Left cardiac atrium (tissue), 4 donors: ENCODE measurements at places on chromosomes 12 and 14. TPM values are rescaled to one million over a fixed set of nuclear protein-coding genes. Genes with fewer than 3 reads are reported as not detected.
A peak's percentile ranks its signal among the peaks of the same experiment; 100 is the strongest.

- no peak for DNase-seq
These were observed 181.2 kb downstream of the EMP1 start for GRCh38 chr12:13377698-13378097.

Gene NRXN3
- 1.9 TPM for total RNA-seq

- DNase-seq = no peak
These were observed 378.7 kb upstream of the KITLG start for GRCh38 chr12:88958946-88959345.

DNA sequence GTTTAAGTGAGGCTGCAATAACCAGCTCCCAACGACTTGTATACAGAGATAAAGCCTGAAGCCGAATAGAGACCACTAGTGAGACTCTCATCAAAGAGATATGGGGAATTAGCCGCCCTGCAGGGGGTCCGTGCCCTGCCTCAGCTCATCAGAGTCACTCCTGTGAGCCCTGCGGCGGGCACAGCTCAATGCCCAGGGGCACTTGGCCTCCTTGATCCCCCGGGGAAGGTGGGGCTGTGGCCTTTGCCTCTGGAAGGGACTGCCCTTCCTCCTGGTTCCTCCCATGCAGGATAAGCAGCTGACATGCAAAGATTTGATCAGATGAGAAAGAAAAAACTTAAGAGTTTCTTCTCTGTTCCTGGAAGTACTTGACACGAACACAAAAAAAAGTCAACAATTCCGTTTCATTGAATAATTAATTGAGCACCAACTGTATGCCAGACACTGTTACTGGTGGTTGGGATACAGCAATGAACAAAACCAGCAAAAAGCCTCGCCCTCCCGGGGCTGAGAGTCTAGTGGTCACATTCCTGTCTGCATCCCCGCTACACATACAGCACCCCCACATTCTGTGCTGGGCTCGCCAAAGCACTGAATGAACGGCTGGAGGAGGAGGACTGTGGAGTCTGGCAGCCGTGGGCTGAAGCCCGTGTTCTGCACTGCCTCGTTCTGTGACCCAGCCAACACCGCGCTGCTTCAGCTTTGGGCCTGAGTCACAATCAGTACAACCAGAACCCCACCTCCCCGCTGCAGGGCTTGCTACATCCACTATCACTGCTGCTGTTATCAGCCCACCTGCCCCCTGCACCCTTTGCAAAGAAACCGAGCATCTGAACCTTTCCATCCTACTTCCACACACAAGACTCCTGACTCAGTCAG, 10.3 kb downstream of the TTC7B start:
- DNase-seq = peak; percentile 70

Gene OR6C1
- total RNA-seq = not detected

GRCh38 chr14:89748004-89748403, 206.5 kb downstream of the EFCAB11 start:
- no peak for DNase-seq

DNA sequence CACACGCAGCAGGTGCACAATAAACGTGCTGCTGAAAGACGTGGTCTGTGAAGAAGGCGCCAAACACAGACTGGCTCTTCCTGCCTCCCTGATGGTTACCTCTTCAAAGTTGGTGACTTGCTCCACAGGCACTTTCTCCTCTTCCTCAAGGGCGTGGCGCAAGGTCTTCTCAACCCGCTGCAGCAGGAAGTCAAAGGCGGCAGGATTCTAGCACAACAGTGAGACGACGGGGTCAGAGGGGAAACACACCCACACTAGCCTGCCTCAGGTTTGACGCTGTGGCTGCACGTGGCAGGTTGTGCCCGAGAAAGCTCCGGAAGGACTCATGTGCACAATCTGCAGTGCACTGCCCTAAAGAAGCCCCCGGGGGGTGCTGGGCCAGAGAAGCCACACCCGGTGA, 15.0 kb downstream of the POLE start:
- DNase-seq = no peak

DNA sequence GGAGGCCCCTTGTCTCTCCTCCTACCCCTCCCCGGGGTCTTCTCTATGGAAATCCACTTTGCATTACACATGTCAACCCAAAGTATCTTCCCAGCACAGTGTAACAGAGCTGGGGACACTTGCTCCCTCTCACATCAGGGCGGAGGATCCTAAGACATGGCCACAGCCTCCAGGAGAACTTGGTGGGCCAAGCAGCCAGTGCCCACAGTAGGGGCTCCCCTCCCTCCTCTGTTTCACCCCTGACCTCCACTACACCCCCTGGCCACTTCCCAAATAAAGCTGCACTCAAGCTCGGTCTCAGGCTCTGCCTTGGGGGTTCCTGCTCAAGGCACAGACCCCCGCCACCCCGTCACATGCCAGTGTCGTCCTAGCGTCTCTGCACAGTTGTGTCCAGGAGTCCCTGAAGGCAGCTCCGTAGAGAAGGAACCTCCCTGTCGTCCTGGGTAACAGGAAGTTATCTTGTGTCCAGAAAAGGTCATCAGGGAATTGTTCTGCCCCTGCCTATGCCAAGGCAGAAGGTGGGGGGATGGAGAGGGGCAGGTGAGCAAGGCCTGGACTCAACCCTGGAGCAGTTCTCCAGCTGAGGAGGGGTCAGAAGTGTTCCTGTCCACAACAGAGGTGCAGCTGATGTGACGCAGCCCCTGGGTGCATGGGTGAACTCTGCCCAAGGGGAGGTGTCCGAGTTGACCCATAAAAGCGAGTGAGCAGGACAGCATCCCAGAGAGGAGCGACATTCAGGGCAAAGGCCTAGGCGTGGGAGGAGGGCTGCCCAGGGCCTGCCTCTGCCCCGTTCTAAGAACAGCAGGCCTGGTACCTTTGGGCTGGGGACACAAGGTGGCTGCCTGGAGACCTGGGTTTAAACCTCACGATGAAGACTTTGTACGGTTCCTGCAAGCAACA, 25.5 kb downstream of the DIO3 start:
- DNase-seq = no peak

Gene RFLNA
- 0.52 TPM for total RNA-seq

GRCh38 chr14:55332654-55333570, 61.7 kb downstream of the FBXO34 start:
- DNase-seq = no peak

DNA sequence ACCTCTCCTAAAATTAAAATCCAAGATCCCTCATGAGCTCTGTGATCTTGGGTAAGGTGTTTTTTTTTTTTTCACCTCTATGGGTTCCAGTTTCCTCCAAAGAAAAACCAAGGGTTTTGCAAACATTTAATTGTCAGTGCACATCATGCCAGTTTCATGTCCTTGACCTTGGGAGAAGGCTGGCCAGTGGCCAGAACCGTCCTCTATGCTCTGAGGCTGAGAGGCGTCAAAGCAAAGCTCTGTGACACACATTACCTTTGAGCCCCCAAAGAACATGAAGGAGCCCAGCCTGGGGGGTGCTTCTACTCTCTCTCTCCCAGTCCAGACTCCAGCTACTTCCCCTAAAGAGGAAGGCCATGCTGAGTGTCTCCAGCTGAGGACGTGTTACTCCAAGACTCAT, 145.5 kb upstream of the TMEM132C start:
- DNase-seq = no peak

DNA sequence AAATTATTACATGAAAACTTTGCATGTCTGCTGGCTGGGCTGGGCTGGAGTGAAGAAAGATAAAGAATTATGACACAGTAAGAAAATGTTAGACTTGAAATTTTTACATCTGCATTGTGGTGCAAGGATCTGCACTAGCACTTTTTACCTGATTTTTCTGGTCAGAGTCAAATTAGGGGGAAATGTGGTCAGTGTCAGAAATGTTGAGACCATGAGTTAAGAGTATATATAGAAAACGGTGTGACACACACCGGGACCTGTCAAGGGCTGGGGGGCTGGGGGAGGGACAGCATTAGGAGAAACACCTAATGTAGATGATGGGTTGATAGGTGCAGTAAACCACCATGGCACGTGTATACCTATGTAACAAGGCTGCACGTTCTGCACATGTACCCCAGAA, 90.3 kb downstream of the IGF1 start:
- no peak for DNase-seq

Gene C1RL
- 29.8 TPM for total RNA-seq

GRCh38 chr14:106134886-106135285, 608.5 kb downstream of the TMEM121 start:
- DNase-seq = no peak

DNA sequence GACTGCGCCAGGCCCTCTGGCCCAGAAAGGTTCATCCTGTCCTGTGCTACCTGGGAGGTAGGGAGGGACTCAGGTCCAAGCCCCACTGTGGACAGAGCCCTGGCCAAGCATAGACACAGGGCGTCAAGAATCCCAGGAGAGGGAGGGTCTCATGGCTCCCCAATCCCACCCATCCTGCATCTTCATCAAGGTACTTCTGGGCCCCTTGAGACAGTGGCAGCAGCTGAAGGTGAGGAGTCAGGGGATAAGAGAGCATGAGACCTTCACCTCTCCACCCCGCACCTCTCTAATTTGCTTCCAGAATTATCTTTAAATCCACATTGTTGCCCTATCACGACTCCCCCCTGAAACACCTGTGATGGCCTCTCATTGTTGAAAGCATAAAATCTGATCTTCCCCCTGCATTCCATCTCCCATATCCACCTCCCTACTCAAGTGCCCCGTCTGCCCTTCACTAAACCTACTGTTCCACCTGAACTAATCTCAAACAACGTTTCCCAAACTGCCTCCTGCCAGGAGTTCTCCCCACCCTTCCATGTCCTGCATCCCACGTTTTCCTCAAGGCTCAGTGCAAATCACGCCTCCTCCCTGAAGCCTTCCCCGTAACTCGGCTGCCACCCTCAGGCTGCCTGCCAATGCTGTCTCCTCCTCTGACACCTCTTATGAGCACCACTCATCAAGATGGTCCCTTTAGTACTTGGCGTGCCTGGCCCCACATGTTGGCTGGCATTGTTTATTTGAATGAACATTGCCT, 27.1 kb downstream of the KRT18 start:
- peak; percentile 43 for DNase-seq

DNA sequence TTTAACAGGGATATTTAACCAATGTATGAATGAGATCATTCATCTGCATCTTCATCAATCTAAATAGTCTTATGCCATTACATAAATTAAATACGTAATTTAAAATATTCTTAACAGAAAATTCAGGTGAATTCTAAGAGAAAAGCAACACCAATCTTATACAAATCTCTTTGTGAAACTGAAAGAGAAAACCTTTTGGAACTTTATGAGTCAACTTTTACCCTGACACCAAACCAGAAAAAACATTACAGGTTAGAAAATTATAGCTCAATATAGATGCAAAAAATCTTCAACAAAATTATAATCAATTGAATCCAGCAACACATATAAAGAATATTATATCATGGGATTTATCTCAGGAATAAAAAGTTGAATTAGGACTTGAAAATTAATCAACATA, 3.4 kb downstream of the GLIPR1L1 start:
- DNase-seq = no peak

Gene KRT74
- not detected for total RNA-seq

- DNase-seq = no peak
These were observed 201.7 kb downstream of the STXBP6 start for GRCh38 chr14:24848102-24848790.

- no peak for DNase-seq
These were observed 27.3 kb downstream of the FRS2 start for GRCh38 chr12:69497308-69498026.

GRCh38 chr14:50823762-50824636, 7.0 kb downstream of the NIN start:
- DNase-seq = no peak

DNA sequence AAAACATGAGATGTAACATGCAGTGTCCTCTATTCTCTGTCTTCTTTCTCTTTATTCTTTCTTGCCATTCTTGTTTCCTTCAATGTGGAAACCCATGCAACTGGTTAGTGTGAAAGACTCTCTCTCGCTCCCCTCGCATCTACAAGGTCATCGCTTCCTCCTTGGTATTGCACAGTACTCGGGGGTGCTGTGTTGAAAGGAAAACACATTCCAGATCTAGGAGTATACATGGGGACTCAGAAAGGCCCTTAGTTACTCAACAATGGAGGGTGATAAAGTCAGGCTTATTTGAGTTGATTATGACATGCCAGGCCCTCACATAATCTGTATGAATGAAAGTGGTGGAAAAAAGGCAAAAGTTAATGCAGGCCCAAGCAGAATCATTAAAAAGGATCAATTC, 75.5 kb upstream of the OVCH1 start:
- DNase-seq = no peak

GRCh38 chr12:102474438-102475064, 5.8 kb downstream of the IGF1 start:
- DNase-seq = no peak

GRCh38 chr12:87828382-87828973, 200.7 kb downstream of the C12orf50 start:
- no peak for DNase-seq

DNA sequence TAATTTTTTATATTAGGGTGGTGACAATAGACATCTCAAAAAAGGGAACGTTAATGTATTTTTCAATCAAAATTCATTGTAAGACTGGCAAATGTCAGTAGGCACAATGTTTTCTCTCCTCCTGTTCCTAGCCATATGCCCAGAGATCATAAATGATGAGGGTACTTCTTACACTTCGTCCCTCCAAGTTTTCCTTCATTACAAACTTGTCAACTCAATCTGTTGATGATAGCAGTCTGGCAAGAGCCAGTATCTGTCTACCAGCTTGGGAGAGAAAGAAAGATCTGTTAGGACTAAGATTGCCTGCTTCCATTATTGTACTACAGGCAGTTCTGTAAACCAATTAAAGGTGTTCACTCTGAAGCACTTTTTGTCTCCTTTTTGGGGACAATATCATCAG, 130.9 kb upstream of the DAAM1 start:
- DNase-seq = no peak

DNA sequence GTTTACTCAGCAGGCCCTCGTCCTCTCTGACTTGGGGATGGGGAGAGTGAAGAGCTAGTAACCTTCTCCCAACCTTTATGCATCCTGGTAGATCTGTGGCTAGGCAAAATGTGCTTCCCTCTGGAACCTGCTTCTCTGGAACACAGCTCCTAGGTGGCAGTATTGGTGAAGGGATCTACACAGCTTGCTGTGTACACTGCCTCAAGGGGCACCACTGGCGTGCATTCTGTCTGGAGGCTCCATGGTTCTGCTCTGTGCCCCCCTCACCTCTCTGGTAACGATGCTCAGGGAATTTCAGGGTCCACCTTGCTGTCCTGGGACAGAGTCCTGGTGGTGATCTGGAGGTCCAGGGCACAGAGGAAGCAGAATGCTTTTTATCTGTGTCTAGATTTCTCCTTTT, 43.5 kb upstream of the KCNA5 start:
- DNase-seq = no peak
